ENCODE measurements at places on chromosomes 11 and 22.

GRCh38 chr11:67032830-67033551, 10.1 kb downstream of the SYT12 start:
- DNase-seq: no peak

GRCh38 chr11:3981084-3981633, 113.4 kb upstream of the RRM1 start:
- DNase-seq: no peak

DNA sequence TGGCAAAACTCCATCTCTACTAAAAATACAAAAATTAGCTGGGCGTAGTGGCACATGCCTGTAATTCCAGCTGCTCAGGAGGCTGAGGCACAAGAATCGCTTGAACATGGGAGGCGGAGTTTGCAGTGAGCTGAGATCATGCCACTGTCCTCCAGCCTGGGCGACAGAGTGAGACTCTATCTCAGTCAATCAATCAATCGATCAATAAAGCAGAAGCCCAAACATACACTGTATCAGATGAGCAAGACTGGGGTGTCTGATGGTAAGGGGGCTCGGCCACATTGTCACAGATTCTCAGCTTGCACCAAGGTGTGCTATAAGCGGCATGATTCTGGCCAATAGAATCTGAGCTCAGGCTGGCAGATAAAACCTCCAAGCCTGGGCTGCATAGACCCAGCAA, 261.1 kb downstream of the BUD13 start:
- no peak for DNase-seq

- DNase-seq: no peak
Observed at GRCh38 chr11:120054016-120054752, 83.7 kb downstream of the TRIM29 start.

DNA sequence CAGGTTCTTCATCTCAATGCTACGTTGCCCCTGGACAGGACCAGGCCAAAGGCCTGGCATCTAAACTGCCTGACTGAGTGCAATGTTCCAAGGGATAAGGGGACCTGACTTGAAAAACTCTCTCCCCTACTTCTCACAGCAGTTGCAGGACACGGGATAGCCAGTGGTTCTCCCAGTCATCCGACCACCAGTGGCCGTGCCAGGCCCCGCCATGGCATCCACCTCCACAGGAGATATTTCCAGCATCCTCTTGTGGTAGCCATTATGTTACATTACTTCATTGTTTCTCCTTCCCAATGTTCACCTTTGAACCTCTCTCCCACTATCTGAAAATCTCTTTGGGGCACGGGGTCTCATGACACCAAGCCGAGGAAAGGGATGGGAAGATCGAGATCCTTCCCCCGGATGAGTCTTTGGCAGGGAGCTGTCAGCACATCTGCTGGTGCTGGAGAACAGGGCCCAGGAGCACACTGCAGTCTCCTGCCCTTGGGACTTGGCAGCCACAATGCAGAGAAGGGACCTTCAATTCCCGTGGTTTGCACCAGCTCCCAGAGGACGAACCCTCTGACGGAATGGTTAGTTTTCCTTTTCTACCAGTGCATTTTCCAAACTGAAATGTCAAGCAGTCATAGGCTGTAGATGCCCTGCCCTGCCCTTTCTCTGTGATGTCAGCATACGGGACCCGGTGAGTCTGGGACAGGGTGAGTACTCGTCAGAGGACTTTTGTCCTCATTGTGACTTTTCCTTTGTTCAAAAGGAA, 121.2 kb downstream of the ETS1 start:
- no peak for DNase-seq

- no peak for DNase-seq
Observed at GRCh38 chr22:19824212-19824925, 30.3 kb downstream of the GNB1L start.

GRCh38 chr22:38973289-38974169, 8.6 kb upstream of the APOBEC3B start:
- peak; percentile 32 for DNase-seq

GRCh38 chr11:121898903-121899302, 217.1 kb downstream of the BLID start:
- no peak for DNase-seq

- DNase-seq: no peak
Observed at GRCh38 chr11:83717537-83717936, 431.4 kb upstream of the CCDC90B start.

Measured in T-helper 1 cell (primary cell).